ENCODE measurements at places on chromosomes 1 and 21.

DNA sequence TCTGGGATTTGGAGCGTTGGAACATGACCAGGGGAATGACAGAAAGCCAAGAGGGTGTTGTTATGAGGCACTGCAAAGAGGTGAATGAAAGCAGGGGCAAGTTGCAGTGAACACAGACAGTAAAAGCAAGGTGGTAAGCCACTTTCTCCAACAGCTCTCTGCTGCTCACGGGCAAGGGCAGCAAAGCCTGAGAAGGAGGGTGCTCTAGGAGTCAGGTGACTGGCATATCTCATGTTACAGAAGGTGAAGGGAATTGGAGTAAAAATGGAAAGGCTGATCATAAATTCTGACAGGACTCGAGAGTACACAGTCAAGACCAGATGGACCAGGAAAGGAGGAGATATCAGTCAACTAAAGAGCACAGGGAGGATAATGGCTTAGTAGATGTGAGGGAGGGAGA is 14.5 kb downstream of the VAV3 start:
- DNase-seq, result no peak

GRCh38 chr1:28066393-28067154 is 21.8 kb downstream of the EYA3 start:
- no peak for DNase-seq

DNA sequence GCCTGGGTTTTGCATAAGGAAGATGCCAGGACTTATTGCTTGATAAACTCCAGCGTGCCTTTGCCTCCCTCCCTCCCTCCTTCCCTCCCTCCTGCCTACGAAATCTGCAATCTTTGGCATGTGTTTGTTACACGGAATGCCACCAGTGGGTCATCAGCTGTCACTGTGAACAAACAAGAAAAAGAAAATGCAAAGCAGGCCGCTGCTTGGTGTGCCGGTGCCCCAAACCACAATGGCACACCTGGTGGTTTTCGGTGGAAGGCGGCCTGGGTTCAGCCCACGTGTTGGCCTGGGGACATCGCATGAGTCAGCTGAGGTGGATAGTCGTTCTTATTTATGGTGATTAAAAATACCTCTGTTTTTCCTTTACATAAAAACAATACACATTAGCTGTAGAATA is 16.3 kb upstream of the IFNLR1 start:
- DNase-seq, result no peak

GRCh38 chr1:202162418-202163280 is 2.2 kb upstream of the PTPN7 start:
- no peak for DNase-seq

GRCh38 chr1:109567877-109568672 is 19.7 kb downstream of the GNAI3 start:
- DNase-seq, result no peak

DNA sequence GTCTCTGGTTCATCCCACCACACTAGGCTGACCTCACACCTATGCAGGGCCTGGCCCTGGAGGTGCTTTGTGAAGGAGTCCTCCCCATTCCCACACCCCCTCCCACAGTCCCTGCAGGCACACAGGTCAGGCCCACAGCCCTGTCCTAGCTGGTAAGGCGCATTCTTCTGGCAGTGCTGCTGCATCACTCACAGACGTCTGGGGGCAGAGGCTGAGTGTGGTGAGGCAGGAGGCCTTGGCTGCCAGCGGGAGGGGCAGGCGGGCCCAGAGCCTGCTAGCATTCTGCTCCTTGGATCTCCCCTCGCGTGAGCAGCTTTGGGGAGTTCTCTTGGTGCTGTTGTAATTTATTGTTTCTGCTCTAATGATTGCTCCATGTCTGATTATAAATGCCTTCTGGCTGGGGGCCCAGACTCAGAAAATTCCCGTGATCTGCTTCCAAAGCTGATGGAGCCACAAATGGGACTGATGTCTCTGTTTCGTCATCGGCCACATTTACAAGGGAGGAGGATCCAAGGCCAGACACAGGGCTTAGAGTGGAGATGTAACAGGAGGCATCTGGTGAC is 62.9 kb downstream of the TRABD2B start:
- DNase-seq, result no peak

DNA sequence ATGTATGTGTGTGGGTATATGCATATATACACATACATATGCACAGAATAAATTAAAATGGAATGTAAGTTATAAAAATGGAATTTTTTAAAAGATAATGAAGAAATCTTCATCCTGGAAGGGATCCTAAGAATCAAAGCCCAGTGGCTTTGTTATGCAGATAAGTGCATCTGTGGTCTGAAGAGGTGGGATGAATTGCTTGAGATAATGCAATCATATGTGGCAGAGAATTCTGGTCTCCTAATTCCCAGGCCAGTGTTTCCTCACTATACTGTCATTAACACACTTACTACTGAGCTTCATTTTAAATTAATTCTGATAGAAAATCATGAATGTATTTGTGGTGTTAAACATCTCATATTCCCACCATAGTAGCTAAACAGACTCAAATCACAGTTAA is 86.7 kb upstream of the PRMT6 start:
- DNase-seq, result no peak

DNA sequence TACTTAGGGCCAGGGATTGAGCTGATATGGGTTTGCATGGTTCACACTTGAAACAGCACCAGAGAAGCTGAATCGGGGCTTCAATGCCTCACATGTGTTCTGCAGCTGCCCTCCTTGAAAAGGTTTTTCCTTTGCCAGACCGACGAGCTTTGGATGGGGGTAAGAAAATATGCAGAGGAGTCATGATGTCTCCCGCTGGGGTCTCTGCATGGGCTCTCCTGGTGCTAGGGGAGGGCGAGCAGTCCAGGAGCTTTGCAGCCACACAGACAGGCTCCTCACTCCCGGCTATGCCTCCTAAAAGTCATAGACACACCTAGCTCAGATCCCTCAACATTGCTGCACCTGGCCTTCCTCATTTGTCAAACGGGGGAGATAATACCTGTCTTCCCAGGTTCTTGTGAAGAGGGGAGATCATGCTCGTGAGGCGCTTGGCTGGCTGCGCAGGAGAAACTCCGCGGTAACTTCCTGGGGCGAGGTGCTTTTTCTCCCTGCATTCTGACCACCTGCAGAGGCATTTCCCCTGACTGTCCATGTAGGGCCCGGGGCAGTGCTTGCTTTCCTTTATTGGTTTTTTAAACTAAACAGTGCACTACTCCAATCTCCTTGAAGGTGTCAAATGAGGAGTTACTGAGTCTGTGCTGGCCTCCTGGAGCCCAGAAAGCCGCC is 112.4 kb downstream of the PLXNA2 start:
- DNase-seq, result no peak

GRCh38 chr21:45064618-45065399 is 9.6 kb upstream of the ADARB1 start:
- no peak for DNase-seq

DNA sequence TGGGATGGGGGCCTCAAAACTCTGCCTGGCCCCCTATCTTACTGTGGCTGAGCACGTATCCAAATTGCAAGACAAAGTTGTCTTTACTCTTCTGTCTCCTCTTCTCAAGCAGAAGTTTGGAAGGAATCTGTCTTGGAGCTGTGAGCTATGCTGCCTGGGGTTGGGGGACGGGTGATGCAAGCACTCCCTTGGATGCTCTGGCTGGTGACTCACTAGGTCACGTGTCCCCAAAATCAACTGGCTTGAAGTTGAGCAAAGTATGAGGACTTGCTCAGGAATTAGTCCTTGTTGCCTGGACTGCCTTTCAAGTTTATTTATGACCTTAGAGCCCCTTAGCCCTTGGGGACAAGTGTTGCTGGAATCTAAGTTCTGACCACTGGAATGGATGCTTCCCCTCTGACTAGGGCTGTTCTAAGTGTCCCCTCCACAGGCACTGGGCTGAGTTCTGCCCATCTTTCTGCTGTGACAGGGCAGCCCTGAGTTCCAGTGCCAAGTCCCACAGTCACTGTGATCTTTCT is 269.5 kb downstream of the HHAT start:
- no peak for DNase-seq

- no peak for DNase-seq
Observed at GRCh38 chr1:171418546-171418945, 66.8 kb upstream of the PRRC2C start.

DNA sequence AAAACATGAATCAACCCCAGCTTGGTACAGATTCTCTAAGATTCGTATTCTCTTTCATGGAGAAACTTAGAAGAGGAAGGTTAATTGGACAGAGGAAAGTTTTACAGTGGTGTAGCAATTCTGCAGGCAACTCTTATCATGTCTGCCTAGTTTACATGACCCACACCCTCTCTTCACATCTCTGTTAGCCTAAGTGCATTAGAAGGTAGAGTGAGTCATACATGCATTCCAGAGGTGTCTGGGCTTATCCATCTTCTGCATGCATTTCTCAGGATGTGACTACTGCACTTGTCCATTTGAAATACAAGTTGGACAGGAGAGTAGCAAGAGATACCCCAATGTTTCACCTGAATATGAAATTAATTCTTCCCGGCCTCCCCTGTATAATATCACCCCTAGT is 578.4 kb upstream of the NCAM2 start:
- no peak for DNase-seq

GRCh38 chr1:29548091-29548490 is 311.8 kb downstream of the PTPRU start:
- DNase-seq, result no peak

GRCh38 chr1:34582356-34582755 is 172.5 kb upstream of the GJB5 start:
- DNase-seq, result no peak

GRCh38 chr21:42319376-42319775 is 4.2 kb upstream of the TFF3 start:
- peak; percentile 43 for DNase-seq

DNA sequence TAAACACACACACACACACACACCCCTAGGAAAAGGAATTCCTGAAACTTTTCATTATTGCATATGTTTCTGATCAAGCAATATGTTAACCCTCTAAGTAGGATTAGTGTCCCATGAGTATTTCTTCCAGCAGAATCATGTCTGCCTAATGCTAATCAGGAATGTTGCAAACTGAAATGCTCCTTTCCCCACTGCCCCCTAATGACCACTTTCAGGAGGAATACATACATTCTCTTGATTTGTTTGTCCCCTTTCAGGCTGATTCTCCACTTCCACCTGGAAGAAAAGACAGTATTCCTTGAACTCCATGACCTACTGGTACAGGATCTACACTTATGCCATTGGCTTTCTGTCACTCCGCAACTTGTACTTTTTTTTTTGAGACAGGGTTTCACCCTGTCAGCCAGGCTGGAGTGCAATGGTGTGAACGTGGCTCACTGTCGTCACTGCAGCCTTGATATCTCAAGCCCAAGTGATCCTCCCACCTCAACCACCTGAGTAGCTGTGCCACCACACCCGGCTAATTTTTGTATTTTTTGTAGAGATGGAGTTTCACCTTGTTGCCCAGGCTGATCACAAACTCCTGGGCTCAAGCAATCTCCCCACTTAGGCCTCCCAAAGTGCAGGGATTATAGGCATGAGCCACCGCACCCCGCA is 56.7 kb downstream of the LRIG2 start:
- DNase-seq, result no peak

DNA sequence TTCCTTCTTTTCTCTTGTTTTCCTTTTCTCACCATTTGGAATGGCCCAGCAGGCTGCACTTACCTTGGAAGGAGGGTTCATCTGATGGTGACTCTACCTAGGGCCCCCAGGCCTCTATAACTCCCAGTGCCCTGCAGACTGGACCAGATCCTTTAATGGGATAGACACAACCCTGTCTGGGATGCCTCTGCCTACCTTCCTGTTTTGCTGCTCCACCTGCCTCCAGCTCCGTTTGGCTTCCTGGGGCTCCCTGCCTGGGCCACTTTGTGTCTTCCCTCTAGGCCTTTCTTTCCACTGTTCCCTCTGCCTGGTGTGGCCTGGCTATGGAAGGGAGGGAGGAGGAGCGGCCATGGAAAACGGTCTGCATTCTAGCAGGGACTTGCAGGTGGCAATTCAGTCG is 7.5 kb downstream of the PCSK9 start:
- DNase-seq, result no peak

DNA sequence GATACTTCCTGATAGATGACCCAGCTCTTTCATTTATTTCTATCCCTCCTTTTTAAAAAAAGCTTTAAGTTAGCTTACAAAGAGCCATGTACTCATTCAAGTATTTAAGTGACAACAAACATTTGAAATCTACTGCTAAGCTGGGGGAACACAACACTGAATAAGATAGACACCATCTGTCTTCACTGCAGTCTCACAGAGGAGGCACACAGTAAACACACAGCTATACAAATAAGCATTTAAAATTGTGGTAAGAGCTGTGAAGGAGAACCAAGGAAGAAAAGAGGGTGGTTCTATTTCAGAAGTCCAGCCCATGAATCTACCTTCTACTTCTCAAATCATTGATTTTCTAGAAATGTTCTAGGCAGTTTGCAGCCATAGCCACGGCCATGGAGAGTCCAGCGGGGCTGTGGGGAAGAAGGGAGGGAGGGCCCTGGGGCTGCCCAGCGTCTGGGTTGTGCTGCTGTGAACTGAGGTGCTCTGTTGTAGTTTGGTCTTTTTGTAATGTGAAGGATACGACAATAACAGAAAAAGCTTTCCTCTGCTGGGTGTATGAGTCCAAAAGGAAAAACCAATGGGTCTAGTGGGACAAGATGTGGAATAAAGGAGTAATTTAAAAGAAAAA is 28.2 kb downstream of the PRDM2 start:
- DNase-seq, result no peak

- DNase-seq, result no peak
Observed at GRCh38 chr1:218874801-218875400, 298.8 kb upstream of the LYPLAL1 start.

DNA sequence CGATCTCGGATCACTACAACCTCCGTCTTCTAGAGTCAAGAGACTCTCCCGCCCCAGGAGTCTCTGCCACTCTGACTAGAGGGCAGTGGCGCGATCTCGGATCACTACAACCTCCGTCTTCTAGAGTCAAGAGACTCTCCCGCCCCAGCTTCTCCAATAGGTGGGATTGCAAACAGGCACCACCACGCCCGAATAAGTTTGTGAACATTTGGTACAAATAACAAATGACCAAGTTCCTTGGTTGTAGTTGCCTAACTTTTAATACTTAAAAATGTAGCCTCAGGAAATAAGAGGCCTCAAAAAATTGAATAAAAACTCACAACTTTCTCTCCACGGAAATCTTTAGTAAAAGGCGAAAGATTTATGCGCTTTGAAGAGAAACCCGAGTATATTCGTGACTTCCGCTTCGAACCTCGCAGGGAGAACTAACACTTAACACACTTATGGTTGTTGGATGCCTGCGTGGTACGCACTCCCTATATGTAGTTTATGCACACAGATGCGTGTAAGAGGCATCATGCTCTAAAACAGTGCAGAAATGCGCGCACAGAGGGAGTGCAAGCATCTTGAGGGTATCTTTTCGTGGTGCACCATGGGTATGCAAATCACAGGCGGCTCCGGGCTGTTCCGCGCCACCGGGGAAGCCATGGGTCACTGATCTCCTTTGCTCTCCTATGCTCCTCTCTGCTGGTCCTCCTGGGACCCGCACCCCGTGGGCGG is 11.4 kb downstream of the BTBD19 start:
- DNase-seq, result peak; percentile 71

- DNase-seq, result no peak
Observed at GRCh38 chr1:34843392-34844251, 15.9 kb downstream of the SMIM12 start.

Measured in KG1 (cell line).